ENCODE measurements at places on chromosomes 1 and 21. TPM values are rescaled to one million over a fixed set of nuclear protein-coding genes. Genes with fewer than 3 reads are reported as not detected.

Gene OLFM3
- total RNA-seq, result not detected

Gene SLFNL1
- total RNA-seq, result 0.17 TPM

Gene LIN28A
- total RNA-seq, result not detected

Gene OR2L5
- total RNA-seq, result not detected

Gene TEKT2
- 0.33 TPM for total RNA-seq

Gene STUM
- 0.33 TPM for total RNA-seq

Gene ICOSLG
- 0.43 TPM for total RNA-seq

All from dermis lymphatic vessel endothelial cell (primary cell).